ENCODE measurements at places on chromosomes 5 and 9.

GRCh38 chr5:31763424-31763823 lies 124.5 kb downstream of the PDZD2 start:
- no peak for DNase-seq

DNA sequence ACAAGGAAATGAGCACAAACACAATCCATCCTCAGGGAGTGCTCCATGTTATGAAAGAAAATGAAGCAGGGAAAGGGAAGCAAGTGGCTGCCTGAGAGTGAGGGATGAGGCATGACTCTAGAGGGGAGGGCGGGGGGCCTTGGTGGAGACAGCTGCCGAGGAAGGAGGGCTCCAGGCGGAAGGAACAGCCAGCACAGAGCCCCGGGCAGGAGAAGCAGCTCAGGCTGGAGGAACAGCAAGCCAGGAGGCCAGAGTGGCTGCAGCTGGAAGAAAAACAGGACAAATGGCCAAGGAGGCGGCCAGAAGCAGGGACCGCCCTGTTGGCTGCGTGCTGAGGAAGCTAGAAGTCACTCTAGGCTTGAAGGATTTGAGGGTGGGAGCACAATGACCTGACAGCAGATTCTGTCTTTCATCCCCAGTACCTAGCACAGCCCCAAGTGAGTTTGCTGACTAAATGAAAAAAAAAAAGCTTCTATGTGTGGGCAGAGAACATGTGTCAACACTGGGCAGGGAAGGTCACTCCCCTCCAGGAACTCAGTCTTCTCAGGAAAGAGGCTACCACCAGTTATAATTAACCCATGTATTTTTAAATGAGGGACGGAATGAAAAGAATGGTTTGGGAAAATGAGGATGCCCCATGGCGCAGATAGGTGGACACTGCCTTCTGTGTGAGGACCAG lies 142.8 kb downstream of the DCP2 start:
- no peak for DNase-seq

GRCh38 chr5:19369048-19369447 lies 619.0 kb downstream of the CDH18 start:
- DNase-seq: no peak

GRCh38 chr5:35404701-35405100 lies 174.4 kb upstream of the PRLR start:
- DNase-seq: no peak

DNA sequence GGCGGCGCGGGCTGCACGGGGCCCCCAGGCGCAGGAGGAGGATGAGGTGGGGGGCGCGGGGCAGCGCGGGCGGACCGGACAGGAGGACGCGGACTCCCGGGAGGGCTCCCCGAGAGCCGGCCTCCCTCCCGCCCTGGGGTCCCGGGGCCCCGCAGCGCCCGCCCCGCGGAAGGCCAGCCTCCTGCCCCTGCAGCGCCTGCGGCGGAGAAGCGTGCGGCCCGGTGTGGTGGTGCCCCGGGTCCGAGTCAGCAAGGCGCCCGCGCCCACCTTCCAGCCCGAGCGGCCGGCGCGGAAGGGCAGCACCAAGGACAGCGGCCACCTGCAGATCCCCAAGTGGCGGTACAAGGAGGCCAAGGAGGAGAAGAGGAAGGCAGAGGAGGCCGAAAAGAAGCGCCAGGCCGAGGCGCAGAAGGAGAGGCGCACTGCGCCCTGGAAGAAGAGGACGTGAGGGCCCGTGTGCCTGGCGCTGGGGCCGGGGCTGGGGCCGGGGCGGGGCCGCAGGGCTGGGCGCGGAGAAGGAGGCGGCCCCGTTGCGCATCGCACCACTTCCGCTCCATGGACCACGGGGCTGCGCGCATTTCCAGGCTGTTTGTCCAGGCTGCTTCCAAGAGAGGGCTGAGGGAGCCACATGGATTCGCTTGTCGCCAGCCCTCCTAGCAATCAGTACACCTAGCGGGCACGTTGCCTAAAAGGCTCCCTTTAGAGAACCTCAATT lies 86.0 kb downstream of the ANKRD33B start:
- DNase-seq: no peak

DNA sequence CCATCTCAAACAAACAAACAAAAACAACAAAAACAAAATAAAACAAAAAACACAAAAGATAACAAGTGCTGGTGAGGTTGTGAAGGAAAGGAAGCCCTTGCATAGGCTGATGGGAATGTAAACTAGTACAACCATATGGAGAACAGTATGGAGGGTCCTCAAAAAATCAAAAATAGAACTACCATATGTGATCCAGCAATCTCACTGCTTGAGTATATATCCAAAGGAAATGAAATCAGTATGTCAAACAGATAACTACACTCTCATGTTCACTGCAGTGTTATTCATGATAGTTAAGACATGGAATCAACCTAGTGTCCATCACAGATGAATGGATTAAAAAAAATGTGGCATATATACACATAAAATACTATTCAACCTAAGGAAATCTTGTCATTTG lies 395.7 kb upstream of the SLC24A2 start:
- DNase-seq: no peak
